Activated CD8-positive, alpha-beta memory T cell treated with anti-CD3 and anti-CD28 coated beads, Interleukin-2, amount 10 ng/mL, durations not matched to agents 7 days and 5 days (primary cell): ENCODE measurements at places on chromosomes 3 and 15.

- H3K4me1 ChIP-seq: peaks cover 40% of the 10 kb centered on the region
- H3K4me3 ChIP-seq: peak overlapping the region; percentile 88
- H3K36me3 ChIP-seq: no peaks in the 10 kb centered on the region
Measured at GRCh38 chr15:84981054-84981710, 474 bp upstream of the PDE8A start.

GRCh38 chr3:39962581-39962980 is 153.2 kb downstream of the MYRIP start:
- no peak overlapping the region for H3K4me3 ChIP-seq
- no peak for DNase-seq
- no peaks in the 10 kb centered on the region for H3K36me3 ChIP-seq
- H3K27me3 ChIP-seq: no peaks in the 10 kb centered on the region
- no peaks in the 10 kb centered on the region for H3K4me1 ChIP-seq

DNA sequence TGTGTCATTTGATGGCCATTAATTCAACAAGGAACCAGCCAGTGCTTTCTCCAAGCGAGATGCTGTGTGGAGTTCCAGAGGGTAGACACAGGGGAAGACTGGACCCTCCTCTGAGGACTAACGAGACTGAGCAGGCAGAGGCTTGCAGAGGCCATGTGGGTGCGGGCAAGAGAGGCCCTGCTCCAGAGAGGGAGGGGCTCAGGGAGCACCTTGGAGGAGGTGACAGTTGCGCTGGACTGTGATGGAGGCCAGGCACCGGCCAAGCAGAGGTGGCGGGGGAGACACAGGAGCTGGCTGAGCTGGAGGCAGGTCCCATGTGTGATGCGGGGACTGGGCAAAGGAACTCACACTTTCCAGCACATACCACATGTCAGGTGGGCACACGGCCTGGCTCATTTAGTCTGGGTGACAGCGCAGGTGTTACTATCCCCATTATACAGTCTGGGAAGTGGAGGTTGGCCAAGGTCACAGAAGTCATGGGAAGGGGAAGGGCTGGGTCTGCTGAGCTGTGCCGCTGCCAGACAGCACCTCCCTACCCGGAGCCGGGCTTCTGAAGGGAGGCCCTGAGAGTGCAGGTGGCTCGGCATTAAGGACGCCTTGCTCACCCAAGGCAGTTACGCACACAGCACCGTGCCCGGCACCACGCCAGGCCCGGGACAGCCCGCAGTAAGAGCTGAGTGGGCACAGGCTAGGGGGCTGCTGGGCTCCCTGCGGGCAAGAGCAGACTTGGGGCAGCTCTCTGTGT is 3.7 kb downstream of the MELTF start:
- no peak for DNase-seq
- no peak overlapping the region for H3K4me3 ChIP-seq
- peaks cover 12% of the 10 kb centered on the region for H3K4me1 ChIP-seq
- H3K27ac ChIP-seq: no peak overlapping the region
- H3K36me3 ChIP-seq: no peaks in the 10 kb centered on the region
- peaks cover 21% of the 10 kb centered on the region for H3K27me3 ChIP-seq

DNA sequence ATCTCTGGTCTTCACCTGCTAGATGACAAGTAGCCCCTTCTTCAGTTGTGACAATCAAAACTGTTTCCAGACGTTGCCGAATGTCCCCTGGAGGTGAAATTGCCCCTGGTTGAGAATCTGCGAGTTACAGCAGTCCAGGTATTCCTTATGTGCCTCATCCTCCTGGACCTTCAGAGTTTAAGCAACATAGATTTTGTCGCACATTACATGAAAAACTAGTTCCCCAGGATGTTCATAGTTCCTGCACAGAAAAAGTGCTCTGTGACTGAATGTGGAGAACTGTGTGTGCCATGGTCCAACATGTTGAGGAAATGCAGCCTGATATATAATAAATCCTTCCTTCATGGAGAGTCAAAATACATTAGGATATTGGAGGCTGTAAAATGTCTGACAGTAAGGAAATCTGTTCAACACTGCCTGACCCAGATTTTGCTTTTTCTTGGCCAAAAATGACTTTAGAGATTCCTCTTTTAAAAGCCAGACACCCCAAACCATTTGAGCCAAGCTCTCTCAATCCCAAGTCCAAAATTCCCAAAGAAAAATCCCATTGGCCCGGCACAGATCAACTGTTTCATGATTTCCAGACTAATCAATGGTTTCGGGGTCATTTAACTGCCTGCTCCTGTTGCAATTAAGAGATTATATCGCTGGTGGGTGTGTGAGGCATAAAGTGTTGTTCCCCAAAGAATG is 20.4 kb upstream of the SHC4 start:
- H3K27me3 ChIP-seq: peaks cover 27% of the 10 kb centered on the region
- H3K4me1 ChIP-seq: no peaks in the 10 kb centered on the region
- H3K4me3 ChIP-seq: no peak overlapping the region

DNA sequence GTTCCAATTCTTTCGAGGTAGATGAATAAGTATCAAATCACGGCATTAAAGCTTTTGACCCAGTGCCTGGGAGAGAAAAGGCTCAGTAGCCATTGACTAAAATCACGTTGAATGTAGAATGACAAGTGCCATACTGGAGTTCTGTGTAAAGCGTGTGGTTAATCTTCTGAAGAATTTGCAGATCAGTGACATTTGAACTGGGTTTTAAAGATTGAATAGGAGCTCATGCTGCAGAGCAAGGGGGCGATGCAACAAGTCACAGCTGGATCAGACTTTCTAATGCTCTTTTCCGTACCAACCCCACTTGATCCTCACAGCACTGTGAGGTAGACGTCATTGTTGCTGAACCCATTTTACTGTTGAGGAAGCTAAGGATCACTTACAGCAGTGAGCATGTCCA is 49.5 kb upstream of the TPM1 start:
- peaks cover 19% of the 10 kb centered on the region for H3K27me3 ChIP-seq
- H3K4me1 ChIP-seq: no peaks in the 10 kb centered on the region
- no peaks in the 10 kb centered on the region for H3K36me3 ChIP-seq
- no peak overlapping the region for H3K27ac ChIP-seq
- no peak overlapping the region for H3K4me3 ChIP-seq

DNA sequence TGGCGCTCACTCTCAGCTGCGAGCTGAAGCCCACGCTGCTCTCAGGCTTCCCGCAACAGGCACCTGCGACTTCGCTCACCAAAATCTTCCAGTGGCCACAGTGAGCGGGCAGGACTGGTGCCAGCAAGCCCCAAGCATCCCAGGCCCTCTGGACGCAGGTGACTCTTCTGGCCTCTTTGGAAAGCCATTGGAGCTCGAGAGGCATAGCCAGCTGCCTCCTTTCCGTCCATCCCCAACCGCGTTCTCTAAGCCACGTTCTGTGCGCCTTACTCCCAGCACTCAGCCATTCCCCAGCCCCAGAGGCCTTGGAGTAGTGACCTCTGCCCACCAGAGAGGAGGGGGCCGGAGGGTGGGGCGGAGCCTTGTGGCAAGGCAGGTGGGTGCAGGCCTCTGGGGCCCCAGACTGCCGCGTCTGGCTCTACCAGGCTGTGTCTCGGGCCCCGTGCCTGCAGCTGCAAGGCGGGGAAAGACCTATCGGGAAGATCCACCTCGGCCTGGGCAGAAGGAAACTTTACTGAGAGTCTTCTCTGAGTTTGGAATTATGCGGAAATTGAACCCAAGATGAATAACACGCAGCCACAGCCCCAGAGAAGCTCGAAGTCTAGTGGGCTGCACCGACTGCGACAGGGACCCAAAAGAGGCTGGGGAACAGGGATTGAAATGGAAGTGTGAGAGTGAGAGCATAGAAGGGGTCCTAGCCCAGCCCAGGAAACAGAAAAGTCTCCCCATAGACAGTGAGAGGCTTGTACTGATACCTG is 3.6 kb upstream of the SOX14 start:
- H3K27ac ChIP-seq: no peak overlapping the region
- H3K36me3 ChIP-seq: no peaks in the 10 kb centered on the region
- no peak for DNase-seq
- peaks cover 59% of the 10 kb centered on the region for H3K27me3 ChIP-seq

DNA sequence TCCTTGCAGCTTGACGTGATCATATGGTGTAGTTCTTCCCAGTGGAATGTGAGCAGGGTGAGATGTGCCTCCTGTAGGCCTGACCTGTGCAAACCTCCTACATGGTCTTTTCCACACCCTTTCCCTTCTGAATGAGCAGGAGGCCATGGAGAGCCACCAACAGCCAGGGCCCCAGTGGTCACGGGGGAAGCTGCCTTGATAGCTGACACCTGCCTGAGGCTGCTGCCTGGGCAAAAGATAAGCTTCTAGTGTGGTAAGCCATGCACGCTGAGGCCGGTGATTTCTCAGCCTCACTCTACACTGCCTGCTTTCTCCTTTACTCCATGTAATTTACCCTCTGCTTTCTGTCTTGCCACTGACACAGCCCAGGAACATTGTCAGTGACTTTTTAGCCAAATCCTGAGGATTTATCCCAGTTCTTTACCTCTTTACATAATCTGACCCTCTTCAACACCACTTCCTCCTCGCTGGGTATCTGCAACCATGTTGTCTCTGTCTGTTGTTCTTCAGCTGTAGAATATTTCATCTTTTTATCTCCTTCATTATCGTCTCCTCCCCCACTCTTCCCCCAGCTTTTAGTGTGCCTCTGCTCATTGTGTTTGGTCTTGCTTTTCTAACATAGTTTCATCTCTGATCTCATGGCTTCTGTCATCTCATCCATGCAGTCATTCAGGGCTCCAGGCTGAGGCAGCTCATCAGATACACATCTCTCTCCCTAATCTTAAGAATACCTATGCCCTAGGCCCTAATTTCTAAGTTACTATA is 11.2 kb upstream of the KBTBD12 start:
- DNase-seq: no peak
- peaks cover 31% of the 10 kb centered on the region for H3K27me3 ChIP-seq
- no peak overlapping the region for H3K4me3 ChIP-seq
- H3K36me3 ChIP-seq: no peaks in the 10 kb centered on the region
- H3K4me1 ChIP-seq: no peaks in the 10 kb centered on the region

GRCh38 chr3:80017369-80017768 is 249.6 kb upstream of the ROBO1 start:
- no peaks in the 10 kb centered on the region for H3K36me3 ChIP-seq
- DNase-seq: no peak
- no peak overlapping the region for H3K4me3 ChIP-seq
- H3K4me1 ChIP-seq: no peaks in the 10 kb centered on the region
